Ureter (tissue), 1 donor: ENCODE measurements at places on chromosomes 2 and 18.

- no peak for DNase-seq
These were observed 128.1 kb downstream of the BIRC6 start for GRCh38 chr2:32484937-32485336.

- DNase-seq, result no peak
These were observed 82.2 kb upstream of the CYTIP start for GRCh38 chr2:157526070-157526469.

DNA sequence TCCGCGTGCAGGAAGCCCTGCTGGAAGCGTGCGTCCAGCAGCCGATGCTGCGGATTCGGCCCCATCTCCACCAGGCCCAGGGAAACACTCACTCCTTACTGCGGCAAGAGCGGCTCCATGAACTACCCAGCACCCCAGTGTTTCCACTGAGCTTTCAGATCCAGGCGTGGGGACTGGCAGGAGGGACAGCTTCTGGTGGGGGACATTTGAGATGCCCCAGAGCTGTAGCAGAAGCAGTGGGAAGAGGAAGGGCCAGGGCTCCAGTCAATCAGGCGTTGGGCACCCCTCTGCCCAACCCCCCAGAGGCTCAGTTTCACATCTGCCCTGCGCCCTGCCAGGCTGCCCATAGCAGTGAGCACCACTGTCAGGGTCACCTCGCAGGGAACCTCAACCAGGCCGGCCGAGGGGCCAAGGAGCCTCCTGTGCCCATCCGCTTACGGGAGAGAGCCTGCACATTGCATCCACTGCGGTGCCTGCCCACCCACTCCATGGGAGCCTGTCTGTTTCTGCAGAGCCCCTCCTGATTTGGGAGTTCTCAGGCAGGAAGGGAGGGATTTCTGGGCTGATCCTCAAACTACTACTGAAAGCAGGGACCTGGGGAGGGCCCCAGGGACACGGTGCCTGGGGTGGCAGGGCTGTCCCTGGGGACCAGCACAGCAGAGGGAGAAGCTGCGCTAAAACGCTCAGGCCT lies 4.6 kb downstream of the AGXT start:
- no peak for DNase-seq

- no peak for DNase-seq
These were observed 90.1 kb downstream of the EML6 start for GRCh38 chr2:54813584-54813983.

DNA sequence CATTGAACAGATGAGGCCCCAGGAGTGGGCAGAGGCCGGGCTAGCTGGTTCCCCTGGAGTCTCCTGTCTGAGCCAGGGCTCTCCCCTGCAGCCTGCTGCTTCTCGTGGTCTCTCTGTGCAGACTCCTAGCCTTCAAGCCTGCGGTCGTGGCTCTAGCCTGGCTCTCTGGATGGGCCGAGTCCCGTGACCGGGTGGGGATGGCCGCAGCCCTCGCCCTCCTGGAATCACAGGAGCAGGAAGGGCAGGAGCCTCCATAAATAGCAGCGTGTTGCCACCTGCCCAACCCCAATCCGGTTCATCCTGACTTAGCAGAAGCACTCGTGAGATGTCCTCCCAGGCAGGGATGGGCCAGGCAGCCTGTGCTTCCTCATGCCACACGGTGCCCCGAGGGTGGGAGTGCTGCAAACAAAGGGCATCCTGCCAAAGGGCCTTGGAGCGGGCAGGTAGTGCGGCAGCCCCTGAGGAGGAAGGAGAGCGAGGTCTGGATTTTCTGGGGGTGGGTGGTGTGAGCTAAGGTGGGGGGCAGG lies 43.9 kb downstream of the FOSL2 start:
- peak; percentile 92 for DNase-seq

- peak; percentile 54 for DNase-seq
These were observed 211.5 kb downstream of the IKZF2 start for GRCh38 chr2:212939777-212940531.

GRCh38 chr2:62736899-62737559 lies 31.5 kb downstream of the EHBP1 start:
- DNase-seq, result no peak

- no peak for DNase-seq
These were observed 76.4 kb downstream of the TSN start for GRCh38 chr2:121831841-121832240.

DNA sequence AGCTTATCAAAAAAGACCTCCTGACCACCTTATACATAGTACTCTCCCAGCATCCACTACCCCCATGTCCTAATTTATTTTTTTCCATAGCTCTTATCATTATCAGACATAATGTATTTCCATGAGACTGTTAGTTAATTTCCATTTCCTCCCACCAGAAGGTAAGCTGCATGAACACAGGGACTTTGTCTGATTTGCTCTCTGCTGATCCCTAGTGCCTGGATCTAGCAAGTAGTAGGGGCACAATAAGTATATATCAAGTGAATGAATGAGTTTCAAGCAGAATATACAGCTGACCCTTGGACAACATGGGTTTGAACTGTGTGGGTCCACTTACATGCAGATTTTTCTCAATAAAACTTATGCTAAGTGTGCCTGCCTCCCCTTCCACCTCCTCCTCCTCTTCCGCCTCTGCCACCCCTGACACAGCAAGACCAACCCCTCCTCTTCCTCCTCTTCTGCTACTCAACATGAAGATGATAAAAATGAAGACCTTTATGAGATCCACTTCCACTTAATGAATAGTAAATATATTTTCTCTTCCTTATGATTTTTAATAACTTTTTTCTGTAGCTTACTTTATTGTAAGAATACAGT lies 53.8 kb downstream of the CTAGE1 start:
- no peak for DNase-seq

GRCh38 chr18:71403501-71403900 lies 1114.7 kb downstream of the SOCS6 start:
- DNase-seq, result no peak

DNA sequence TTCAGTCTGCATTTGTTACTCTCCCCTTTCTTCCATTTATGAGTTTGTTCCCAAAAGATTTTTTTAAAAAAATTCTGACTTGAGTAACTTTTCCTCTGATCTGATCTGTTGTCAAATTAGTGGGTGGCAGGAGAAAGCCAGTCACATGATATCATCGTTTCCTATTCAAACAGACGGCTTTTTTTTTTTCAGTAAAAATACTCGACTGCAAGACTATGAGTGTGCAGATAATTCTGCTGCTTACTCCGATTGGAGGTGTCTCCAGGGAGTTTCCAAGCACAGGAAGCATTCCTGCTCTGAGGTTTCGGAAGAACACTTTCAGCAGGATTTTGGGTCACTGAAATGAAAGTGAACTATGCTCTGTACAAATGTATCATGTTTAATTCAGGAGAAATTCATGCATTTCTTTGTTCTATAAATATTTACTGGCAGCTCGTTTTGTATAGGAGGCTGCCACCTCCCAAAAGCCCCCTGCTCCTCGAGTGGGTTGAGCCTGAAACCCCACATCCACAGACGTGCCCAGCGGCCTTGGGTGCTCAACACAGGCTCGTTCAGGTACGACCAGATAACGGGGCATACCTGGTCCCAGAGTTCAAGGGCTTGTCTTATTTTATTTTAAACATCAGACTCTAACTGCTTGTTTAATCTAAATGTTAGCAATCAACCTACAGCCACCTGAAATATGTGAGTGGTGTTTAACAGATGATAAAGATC lies 126.9 kb upstream of the ZNF516 start:
- DNase-seq, result no peak

GRCh38 chr2:188623995-188624643 lies 332.4 kb downstream of the GULP1 start:
- no peak for DNase-seq

DNA sequence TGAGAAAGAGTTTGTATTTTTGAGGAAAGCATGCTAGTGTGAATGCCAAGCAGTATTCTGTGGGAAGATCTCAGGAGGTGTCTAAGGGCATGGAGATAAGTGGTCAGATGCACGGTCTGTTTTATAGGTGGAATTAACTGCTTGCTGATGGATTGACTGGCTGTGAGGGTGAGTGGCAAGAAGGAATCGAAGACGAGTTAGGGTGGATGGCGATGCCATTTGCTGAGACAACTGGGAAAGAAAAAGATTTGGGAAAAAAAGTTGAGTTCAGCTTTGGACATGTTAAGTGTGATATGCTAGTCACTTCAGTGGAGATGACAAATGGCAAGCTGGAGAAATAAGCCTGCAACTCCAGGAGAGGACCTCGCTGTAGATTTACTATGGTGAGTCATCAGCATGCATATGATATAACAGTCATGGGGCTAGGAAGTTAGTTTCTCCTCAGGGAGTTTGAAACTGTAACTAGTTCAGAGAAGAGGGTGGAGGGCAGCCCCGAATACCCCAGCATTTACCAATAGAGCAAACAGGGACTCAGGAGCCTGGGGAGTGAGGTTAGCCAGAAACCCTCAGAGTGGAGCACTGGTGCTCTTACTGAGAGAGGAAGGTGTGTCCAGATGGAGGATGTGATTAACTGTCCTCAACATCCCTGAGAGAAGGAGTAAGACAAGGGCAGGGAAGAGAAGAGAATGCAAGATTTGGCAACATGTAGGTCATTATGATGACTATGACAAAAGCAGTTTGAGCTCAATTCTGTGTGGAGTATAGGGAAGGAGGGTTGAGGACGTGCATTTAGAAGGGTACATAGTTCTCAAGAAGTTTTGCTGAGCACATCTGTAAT lies 2.0 kb upstream of the HK2 start:
- DNase-seq, result no peak

GRCh38 chr2:11748018-11748860 lies 1.8 kb downstream of the LPIN1 start:
- no peak for DNase-seq

DNA sequence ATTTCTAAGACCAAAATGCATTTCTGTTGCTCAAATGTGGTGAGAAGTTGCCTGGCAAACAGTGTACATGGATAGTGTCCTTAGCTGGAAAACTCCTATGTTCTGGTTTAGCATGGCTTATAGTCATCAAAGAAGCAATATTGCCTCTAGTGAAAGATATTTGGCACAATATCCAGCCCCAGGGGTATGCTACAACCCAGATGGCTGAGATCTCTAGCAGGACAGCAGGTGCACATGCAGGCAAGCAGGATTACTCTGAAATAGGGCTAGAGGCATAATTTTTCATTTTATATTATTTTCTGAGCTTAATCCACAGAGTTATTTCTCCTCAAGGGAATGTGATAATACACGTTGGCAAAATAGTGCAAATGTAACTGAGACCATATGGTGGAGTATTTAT lies 34.0 kb downstream of the CCDC195 start:
- DNase-seq, result no peak

- DNase-seq, result peak; percentile 74
These were observed 1.1 kb upstream of the RNU4ATAC start for GRCh38 chr2:121529439-121530211.

- DNase-seq, result peak; percentile 78
These were observed 48.0 kb upstream of the MRPL33 start for GRCh38 chr2:27723372-27724144.

GRCh38 chr18:37176621-37176934 lies 347.7 kb downstream of the KIAA1328 start:
- no peak for DNase-seq

DNA sequence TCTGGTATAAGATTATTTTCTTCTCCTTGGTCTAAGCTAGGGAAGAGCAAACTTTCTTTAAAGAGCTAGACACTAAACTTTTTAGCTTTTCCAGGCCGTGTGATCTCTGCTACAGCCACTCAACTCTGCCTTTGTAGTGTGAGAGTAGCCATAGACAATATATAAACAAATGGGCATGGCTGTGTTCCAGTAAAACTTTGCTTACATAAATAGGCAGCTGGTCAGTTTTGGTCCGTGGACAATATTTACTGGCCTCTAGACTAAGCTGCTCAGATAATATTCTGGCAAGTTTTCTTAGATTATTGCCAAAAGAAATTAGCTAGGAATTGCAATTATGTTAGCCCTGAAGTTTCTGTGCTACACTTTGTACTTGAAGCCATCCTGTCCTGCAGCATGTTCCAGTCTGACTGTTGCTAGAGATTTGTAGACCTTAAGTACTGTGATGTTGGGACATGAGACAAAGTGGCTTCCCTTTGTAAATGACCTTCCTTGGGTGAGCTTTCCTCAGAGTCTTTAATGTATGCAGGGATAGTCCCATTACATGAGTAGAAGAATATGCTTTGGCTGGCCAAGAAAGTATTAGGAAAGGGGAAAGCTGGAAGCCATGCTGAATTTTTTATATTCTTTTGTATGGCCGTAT lies 126.9 kb downstream of the SOX11 start:
- no peak for DNase-seq

DNA sequence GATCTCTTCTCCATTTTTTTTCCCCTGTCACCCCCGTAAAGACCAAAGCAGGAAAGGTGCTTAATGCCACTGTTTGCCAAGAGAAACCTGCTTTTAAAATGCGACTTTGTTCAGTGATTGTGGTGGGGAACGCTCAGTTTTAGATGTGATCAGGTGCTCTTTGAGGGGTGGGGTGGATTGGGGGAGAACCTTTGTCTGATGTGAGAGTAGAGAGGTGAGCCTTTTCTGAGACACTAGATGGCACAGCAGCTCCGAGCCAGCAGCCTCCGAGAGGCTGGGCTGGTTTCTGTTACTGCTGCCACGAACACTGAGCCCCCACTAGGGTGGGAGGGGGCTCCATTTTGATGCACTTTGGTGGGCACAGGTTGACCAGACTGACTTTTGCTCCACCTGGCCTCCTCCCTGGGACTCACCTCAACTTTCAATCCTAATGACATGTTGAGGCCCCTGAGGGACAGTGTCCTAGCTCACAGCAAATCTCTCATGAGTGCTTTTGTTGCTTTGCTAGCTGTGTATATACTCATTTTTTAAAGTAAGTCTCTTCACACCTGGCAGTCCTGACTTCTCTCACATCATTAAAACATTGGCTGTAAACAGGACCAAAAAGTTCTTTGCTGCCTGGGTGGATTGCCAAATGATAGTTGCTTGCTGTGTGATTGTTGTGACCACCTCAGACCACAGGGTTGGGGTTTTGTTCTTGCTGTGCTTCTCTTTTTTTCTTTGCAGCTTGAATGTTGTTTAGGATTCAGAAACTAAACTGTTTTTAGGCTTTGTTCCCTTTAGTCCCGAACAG lies 98.2 kb upstream of the MAP3K20 start:
- no peak for DNase-seq

DNA sequence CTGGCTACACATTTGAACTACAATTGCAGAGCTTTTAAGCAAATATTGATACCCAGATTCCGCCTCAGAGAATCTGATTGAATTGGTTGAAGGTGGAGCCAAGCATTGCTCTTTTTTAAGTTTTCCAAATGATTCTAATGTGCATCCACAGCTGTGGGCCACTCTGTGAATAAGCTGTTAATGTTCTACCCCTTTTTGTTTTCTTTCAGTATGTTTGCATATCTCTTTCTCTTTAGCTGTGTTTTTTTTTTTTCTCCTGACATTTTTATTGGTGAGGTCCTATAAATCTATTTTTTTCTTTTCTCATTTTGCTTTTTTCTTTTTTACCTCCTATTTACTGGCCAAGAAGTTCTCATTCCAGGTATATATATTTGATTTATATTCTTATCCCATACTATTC lies 6.5 kb downstream of the SCN3A start:
- no peak for DNase-seq

DNA sequence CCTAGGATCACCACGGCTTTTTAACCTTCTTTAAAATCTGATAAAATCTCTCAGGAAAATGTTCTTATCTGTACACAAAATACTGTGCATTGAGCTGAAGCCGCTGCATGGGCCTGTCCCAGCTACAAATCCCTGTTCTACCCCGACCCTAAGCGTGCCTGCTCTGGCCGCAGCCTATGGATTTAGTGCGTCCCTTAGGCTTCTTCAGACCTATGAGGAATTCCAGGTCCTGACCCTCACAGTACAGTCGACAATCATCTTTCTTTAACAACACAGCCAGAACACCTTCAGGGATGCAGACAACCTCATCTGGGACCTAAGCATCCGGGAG lies 477 bp upstream of the WDCP start:
- no peak for DNase-seq

- no peak for DNase-seq
These were observed 183.0 kb upstream of the APCDD1 start for GRCh38 chr18:10271481-10271880.

GRCh38 chr2:222964376-222965031 lies 87.5 kb upstream of the KCNE4 start:
- DNase-seq, result no peak
